ENCODE measurements at places on chromosomes 4 and X.

GRCh38 chr4:100421361-100421978 is 96.4 kb downstream of the EMCN start:
- no peak for DNase-seq

DNA sequence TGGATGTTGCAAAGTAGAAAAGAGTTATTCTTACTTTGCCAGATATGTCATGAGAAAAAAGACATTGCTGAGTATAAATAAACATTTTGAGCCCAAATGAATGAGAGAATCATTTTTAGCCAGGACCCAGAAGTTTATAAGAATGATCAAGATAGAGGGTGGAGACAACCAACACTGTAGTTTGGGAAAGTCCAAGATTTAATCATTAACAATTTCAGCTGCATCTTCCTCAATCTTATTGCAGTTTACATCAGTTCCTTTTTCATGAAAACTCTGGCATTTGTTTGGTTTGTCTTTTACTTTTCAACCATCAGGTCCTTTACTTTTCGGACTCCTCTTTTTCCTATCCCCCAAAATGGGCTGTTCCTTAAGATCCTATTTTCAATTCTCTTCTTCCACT is 645.9 kb downstream of the ANKRD50 start:
- DNase-seq: no peak

DNA sequence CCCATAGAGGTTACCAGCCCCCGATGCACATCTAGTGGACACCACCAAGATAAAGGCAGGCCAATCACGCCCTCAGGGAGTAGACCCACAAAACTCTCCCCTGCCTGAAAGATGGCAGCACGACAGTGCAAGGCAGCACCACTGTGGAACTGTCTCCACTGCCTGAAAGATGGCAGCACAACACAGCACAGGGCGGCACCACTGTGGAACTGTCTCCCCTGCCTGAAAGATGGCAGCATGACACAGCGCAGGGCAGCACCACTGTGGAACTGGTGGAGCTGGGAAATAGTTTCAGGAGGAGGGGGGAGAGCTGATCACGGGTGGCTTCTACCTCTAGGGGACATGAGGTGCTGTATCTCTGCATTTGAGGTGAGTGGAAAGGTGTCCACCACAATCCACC is 340.4 kb upstream of the FRG1 start:
- DNase-seq: no peak

DNA sequence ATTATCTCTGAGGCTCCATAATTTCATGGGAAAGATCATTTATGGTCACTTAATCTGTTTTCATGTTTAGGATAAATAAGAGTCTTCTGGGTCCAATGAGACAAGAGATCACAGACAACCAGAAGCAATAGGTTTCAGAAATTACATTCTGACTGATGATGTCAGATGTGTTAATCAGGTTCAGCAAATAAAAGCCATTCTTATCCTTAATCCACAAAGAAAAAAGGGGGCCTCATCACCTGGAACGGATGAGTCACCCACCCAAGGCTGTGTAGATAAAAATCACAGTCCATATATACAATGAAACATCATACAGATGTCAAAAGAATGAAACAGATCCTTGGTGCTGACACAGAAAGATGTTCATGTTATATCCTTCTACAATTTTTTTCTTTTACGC is 36.6 kb downstream of the SYTL4 start:
- DNase-seq: no peak

DNA sequence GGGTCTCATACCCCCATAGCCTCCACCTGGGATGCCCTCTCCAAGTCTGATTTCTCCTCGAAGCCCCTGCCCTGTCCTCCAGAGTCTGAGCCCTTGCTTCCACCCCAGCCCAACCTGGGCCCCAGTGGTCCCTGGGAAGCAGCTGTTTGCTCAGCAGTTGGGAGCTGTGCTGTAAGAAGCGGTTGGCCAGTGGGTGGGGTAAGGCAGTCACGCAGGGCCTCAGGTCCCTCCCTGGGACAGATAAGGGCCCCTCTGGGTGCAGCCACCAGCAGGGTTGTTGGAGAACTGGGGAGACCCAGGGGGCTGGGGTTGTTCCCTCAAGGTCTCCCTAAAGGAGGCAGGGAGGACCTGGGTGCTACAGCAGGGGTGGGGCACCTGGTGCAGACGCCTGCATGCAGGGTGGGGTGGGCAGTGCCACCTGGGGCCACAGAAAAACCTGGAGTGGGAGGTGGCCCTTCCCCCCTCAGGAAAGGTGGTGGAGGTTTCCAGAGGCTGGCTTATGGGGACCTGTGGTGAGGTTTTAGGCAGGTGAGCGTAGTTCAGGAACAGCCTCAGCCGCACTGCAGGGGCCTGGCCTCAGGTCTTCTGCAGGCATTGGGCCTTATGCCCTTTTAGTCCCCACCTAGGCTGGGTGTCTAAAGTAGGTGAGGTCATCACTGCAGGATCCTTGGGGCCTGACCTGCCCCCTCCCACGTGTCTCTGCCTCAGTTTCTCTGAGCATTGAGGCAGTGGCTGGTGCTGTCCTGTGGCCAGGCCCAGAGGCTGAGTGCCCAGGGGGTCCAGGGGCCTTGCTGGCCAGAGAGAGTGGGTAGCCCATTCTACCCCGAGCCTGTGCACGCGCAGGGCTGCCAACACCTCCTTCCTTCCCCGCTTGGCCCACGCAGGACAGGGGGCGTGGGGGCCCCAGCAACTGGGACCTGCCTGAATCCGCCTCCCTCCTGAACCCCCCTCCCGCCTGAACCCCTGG is 3.1 kb upstream of the SLC26A1 start:
- no peak for DNase-seq

- no peak for DNase-seq
Measured at GRCh38 chr4:37555322-37555721, 130.9 kb downstream of the RELL1 start.

- no peak for DNase-seq
Measured at GRCh38 chr4:141352909-141353525, 132.3 kb downstream of the ZNF330 start.

DNA sequence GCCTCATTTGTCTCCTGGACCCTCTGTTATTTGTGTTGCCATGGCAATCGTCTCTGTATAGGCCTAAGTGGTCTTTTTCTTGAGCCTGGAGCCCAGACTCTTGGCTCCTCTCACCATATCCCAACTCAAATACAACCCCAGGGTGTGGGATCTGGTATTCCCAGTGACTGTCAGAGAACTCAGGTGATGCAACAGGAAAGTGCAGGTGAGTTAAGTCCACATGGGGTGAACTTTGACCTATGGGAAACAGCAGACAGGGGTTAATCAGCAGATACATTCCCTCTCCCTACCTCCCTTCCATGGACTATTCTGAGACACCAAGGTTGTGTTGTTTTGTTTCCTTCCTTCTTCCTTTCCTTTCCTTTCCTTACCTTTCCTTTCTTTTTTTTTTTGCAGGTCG is 130.9 kb upstream of the RPS6KA3 start:
- no peak for DNase-seq

DNA sequence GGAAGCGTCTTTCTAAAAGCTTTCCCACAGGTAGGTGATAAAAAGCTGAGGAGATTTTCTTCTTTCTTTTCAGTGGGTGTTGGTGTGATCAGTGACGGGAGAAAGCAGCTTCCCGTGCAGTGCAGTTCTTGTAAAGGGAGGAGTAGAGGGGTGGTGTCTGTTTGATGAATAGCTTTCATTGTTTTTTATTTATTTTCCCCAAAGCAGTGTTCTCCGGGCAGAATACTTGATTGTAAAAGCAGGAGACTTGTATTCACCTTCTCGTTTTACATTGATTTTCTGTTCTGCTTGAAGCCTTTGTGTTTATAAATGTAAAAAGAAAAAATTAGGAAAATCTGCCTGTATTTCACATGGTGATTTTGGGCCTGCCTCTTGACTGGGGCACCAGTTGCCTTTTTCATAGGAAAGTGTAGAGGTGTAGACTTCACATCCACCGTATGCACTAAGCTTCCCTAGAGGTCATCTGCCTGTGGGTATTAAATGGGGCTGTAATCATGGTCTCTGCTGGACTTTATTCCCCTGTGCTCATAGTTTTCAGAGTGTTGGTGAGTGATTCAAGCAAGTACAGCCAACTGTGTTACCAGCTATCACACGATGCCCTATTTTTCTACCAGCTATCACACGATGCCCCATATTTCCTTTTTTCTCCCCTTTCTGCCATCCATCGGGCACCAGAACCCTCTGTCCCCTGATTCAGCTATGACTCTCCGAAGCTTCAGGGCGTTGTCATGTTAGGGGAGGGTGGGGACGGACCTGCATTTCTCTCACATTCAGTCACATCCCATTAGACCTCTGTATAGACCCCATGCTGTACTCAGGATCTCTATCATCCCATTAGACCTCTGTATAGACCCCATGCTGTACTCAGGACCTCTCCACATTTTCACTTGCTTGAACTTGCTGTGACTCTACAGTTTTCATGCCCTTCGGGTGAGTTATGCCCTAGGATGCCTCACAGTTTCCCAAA is 526.5 kb downstream of the TRIML1 start:
- DNase-seq: no peak

GRCh38 chr4:86031927-86032326 is 327.9 kb downstream of the MAPK10 start:
- DNase-seq: no peak

GRCh38 chr4:83361416-83362103 is 26.9 kb upstream of the HPSE start:
- DNase-seq: no peak

GRCh38 chrX:7689791-7690412 is 153.1 kb upstream of the VCX start:
- DNase-seq: no peak

GRCh38 chr4:151652841-151653547 is 107.8 kb downstream of the GATB start:
- no peak for DNase-seq

GRCh38 chrX:20418379-20419150 is 151.9 kb upstream of the RPS6KA3 start:
- DNase-seq: no peak

- no peak for DNase-seq
Measured at GRCh38 chrX:17643528-17643927, 93.8 kb upstream of the SCML1 start.

GRCh38 chr4:9933956-9934355 is 87.3 kb downstream of the SLC2A9 start:
- no peak for DNase-seq

- DNase-seq: no peak
Measured at GRCh38 chr4:65665771-65666523, 4.3 kb downstream of the EPHA5 start.

DNA sequence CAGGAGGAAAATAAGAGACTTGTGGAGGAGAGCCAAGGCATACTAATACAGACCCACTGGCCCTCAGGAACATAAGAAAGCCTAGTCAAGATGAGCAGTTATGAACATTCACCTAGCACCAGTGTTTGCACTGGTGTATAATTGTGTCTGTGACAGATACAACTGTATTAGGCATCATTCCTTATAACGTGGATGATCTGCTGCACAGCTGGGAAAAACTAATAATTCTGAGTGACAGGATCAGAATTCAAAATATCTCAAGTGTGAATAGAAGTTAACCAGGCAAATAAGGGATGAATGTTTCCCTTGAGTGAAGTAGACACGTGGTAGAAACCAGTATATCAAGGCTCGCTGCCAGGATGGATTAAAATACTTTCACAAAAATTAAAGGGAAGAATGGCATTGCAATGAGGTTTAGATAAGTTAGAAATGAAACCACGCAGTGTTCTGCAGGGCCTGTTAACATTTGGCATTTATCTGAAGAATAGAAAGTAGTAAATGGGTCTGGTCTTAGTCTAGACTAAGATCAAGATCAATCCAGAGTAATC is 325.9 kb downstream of the EPHA5 start:
- no peak for DNase-seq

GRCh38 chr4:98617358-98618047 is 40.9 kb downstream of the TSPAN5 start:
- DNase-seq: no peak

GRCh38 chr4:20193141-20193936 is 58.4 kb upstream of the SLIT2 start:
- no peak for DNase-seq

- no peak for DNase-seq
Measured at GRCh38 chr4:56253666-56254305, 133.5 kb downstream of the AASDH start.

GRCh38 chr4:164550989-164551712 is 202.8 kb upstream of the SMIM31 start:
- no peak for DNase-seq

DNA sequence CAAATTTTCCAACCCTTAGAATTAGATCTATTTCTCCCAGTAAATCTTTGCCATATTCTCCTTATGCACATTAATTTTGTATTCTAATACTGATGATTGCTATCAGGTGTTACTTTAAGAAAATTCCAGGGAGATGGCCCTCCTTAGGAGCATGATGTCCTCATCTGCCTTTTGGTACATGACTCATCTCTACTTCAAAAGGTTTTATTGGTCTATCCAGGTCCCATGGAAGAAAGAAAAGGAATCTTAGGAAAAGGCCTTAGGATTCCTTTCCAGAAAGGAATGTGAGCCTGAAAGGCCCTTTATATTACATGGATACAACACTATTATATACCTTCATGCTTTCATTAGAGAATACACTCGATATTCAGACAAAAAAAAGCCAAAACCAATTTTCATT is 968.2 kb downstream of the STIM2 start:
- DNase-seq: no peak

DNA sequence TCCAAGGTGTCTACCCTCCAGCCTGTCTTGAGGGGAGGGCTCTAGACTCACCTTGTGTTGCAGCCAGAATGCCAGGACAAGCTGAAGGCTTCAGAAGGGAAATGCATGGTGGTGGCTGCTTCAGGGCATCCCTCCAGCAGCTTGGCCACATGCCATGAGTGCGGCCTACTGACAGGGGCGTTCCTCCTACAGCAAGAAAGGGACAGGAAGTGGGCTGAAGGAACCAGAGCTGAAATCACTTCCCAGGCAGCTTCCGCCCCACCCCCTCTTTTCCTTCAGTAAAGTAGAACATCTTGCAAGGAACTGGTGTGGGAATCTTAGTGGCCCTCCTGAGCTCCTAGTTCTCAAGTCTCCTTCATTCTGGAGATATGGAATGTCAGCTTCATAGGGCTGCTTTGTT is 167.5 kb upstream of the DGKK start:
- DNase-seq: no peak

DNA sequence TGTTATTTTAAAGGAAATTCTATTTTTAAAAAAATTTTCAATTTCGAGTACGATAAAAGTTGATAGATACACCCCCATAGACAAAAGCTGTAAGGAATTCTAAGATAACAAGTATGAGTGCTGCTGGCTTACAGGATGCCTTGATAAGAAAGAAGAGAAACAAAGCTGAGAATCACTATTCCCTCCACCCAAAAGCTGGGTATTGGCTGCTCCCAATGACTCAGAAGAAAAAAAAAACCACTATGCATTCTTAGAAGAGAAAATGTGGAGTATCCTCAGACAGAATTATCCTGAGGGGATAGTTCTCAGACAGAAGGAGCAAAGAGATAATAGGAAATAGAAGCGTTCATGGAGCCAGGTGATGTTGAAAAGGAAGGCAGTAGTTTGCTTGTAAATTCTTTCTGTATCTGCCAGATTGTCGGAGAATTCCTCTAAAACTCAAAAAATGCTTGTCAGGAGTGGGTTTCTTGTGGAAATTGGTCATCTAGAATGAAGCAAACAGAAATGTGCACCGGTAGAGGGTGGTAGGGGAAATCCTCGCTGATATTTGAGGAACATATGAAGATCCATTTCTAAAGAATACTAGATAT is 217.5 kb upstream of the ADAMTS3 start:
- DNase-seq: no peak
